Stimulated activated CD8-positive, alpha-beta memory T cell treated with anti-CD3 and anti-CD28 coated beads, Interleukin-7, amount 100 ng/mL, for 4 hours (primary cell): ENCODE measurements at places on chromosomes 7 and 10.

GRCh38 chr10:3475367-3475766 lies 302.8 kb upstream of the PITRM1 start:
- no peak for DNase-seq

DNA sequence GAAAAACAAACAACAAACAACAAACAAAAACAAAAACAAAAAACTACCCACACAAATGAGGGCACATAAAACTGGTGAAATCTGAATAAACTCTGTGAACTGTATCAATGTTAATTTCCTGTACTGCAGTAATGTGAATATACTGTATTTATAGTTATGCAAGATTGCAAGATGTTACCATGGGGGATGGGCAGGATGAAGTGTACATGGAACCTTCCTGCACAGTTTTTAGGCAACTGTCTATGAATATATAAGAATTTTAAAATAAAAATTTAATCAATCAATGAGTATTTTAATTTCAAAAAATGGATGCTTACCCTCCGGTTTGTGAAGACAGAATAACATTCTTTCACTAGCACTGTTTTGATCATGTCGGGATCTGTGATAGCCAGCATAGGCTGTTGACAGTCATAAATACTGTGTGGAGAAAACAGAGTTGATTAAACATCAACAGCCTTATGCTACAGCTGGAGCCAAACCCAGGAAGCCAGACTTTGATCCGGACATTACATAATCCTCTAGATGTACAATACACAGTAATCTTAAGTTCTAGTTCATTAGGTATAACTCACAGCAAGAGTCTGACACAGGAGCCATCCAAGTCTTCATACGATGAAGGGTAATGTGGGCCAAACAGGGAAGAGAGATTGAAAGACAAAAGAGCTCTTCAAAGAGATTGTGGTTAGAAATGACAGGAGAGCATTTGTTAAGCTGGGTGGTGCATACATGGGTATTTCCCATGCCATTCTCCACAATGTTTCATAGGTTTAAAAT lies 14.8 kb downstream of the CYP3A7 start:
- DNase-seq: no peak

DNA sequence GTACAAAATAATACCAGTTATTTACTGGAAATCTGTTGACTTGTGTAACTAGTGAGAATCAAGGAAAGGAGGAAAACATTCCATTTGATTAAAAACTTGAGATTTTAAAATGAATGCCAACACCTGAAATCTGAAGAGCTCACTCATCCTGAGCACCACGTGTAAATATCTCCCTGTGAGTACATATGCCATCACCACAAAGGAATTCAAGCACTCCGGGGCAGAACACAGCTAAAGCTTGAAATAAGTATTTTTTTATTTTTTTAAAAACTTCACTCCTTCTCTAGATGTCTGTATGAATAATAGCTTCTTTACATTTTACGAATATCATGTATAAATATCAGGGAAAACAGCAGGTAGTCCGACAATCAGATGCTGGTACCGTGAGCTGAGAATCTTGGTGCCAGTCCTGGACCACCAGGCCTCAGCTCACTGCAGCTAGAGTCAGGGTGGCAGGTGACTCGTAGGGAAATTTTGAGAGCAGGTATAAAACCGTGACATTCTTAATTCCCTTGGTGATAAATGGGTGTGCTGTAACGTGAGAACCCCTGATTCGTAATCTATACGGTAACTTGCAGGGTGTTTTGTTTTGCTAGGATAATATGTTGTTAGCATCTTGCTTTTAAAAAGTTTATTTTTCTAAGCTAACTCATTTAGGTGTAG lies 12.7 kb downstream of the LMTK2 start:
- no peak for DNase-seq

DNA sequence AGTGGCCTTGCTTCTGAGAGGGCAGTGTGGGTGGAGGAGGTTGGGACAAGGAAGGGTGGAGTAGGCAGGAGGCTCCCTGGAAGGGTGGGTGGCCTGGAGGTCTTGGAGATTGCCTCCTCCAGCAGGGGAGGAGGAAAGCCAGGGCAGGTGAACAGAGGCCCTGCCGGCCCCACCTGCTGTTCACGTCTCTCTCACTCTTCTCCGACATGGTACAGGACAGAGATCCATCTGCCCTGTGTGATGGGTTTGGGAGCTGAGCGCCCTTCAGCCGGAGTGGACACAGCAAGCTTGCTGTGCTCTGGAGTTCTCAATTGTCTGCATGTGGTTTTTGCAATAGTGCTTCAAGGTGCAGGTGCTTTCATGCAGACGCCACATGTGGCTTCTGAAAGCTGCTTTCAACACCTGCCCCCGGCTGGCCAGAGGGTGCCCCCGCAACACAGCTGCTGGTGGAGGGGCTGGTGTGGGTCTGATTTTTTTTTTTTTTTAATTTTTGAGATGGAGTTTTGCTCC lies 82.8 kb upstream of the GNA12 start:
- DNase-seq: no peak
